DMS79 (cell line): ENCODE measurements at places on chromosomes 5 and 9.

GRCh38 chr5:78458843-78459242 lies 98.4 kb downstream of the SCAMP1 start:
- no peak for DNase-seq

GRCh38 chr9:115850548-115851304 lies 302.9 kb upstream of the PAPPA start:
- DNase-seq: no peak

DNA sequence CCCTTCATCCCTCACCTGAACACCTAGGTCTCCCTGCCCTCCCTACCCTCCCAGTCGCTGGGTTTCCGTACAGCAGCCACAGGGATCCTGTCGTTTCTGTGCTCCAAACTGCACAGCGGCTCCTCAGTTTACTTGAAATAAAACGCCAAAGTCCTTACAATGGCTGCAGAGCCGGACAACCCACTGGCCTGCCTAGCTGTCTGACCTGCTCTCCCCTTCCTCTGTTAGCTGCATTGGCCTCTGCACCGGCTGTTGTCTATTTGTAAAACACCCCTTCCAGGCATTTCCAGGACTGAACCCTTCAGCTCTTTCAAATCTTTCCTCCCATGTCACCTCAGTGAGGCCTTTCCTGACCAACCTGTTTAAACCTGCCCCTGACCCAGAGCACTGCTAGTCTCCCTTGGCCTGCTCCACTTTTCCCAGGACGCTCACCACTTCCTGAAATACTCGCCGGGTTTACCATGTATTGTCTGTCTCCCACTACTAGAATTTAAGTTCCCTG lies 9.1 kb upstream of the MGAT1 start:
- DNase-seq: no peak

GRCh38 chr9:134491856-134492255 lies 149.7 kb upstream of the COL5A1 start:
- DNase-seq: no peak

- no peak for DNase-seq
These were observed 50.1 kb upstream of the POU5F2 start for GRCh38 chr5:93791518-93791972.

- no peak for DNase-seq
These were observed 37.5 kb downstream of the SPRY4 start for GRCh38 chr5:142287096-142287972.

DNA sequence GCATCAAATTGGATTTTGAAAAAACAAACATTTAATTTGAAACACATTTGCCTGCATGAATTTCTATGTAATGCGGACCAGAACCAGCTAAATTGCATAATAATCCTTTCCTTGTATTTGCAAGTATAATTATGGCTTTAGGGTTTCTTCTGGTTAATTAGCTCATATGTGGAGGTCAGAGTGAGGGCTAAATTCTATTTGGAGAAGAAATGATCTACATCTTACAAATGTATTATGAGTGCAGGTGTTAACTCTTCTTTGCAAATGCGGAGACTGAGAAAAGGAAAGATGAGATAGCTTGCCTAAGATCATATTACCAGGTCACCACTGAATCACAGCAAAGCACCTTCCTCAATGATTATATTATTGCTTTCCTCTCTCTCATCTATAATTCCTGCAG lies 194.7 kb downstream of the CDH9 start:
- DNase-seq: no peak

DNA sequence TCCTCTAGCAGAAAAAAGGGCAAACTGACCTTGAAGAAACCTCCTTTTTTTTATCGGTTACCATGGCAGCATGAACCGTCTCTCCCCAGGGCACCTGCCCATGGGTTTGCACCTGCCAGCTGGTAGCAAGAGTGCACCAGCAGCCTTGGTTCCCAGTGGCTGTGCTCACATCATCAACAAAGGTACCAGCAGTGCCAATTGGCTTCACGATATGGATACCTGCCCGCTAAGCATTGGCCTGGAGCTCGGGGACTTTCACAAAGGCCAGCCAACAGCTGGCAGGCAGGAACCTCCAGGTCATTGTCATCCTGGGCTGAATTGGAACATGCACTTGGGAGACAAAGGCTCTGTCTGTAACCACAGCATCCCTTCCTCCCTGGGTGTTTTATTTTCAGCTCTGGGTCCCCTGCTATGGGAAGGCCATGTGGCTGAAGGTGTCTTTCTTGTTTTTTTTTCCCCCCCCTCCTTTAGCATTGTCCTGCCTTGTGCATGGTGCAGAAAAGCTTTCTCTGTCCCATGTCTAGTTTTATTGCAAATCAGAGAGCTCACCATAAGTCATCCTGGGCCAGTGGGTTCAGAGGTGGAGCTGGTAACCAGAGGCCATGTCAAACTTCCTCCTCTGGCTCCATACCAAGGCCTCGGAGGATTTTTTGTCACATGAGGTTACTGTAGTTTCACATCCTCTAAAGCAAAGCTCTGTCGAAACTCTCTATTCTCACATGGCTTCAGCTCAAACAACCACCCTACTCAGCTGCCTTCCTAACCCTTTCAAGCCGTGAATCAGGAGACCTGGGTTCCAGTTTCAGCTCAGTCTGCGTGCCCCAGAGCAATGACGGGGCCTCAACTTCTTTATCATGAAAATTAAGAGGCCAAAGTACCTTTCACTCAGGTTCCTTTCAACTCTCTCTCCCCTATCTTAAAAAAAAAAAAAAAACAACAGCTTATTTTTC lies 145.5 kb upstream of the MAP3K1 start:
- peak; percentile 11 for DNase-seq

- no peak for DNase-seq
These were observed 243.6 kb upstream of the HAPLN1 start for GRCh38 chr5:83964271-83964670.

GRCh38 chr5:169408731-169409130 lies 107.8 kb upstream of the SLIT3 start:
- no peak for DNase-seq

DNA sequence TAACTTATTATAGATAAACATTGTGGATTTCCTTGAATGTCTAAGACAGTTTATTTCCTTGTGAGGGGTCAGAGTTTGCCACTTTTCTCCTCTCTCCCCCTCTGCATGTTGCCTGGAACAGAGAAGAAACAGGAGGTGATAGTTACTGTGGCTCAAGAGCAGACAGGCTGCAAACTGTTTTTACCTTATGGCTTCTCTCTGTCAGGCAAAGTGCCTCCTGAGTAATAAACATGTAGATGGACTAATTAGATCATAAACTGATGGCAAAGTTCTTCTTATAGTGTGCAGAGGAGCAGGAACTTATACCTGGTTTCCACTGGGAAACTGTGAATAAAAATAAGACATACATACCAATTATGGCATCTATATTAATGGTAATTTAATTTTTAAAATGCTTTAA lies 133.1 kb upstream of the CDH12 start:
- no peak for DNase-seq

DNA sequence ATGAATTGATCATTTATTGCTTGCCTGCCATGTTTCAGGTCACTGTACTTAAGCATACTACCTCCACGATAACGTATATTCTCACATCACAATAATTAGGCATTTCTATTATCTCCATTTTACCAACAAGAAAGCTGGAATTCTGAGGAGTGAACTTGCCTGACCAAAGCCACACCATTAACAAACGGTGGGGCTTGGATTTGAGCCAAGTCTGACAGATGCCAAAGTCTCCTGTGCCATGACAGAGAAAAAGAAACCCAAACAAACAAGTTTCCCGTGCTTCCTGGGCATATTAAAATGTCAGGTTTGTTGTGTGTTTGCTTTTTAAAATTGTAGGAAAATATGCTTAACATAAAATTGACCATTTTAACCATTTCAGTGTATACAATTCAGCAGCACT lies 40.8 kb upstream of the KCNV2 start:
- no peak for DNase-seq

DNA sequence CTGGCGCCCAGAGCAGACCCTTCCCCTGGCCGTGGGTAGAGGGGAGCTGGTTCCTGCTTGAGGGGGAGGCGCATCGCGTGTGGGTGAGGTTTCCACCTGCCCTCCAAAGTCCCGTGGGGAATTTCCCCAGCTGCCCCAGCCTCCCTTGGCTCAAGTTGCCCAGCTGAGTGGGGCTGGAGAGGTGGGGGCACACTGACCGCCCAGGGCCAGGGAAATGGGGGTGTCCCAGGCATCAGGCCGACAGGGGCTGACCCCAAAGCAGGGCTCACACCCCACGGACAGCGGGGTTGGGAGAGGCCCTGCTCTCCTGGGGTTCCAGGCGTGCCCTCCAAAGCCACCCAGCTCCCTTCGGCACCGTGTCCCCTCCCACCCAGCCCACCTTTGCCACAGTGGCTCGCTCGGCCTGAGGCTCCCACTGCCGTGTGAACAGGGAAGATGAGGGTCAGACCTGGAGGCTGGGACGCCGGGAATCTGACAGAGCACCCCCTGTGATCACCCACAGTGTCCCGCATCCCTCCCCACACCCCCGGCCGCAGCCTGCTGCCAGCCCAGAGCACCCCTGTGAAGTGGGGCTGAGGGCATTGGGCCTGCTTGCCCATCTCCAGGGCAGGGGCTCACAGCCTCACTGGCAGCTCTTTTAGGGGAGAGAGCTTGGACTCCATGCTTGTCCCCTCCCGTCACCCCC lies 933 bp upstream of the EGFL7 start:
- no peak for DNase-seq

DNA sequence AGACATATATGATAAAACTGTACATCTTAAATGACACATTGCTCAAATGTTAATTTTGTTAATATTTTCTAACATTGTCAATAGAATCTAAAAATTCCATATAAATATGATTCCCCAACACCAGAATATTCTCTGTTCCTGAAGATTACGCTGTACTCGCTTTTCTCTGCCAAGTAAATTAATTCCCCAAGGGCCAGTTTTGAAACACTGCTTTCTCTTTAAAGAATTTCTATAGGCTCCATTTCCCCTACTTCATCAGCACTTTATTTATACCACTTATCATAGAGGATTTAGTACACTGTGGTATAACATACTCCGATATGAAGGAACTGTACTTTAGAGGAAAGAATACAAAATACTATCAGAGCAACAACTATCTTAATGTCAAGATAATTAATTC lies 101.4 kb upstream of the ACOT12 start:
- DNase-seq: no peak

DNA sequence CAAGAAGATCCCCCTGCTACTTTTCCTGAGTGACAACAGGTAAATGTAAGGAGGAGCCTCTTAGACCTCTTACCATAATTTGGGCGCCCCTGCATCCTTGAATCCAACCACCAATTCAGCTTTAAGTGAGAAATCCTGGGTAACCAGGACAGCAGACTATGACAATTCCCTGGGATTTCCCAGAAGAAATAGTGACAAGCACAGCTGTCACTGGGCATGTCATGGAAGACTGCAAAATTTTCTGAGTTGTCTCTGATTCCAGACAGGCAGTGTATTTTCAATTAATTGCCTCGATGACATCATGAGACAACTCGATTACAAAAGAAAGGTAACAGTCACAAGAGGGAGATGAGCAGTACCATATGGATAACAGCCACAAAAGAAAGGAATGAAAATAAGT lies 256.9 kb downstream of the BNC2 start:
- no peak for DNase-seq

GRCh38 chr5:29697278-29697677 lies 1496.2 kb upstream of the CDH6 start:
- DNase-seq: no peak

GRCh38 chr5:174148721-174149120 lies 103.2 kb downstream of the NSG2 start:
- DNase-seq: no peak

DNA sequence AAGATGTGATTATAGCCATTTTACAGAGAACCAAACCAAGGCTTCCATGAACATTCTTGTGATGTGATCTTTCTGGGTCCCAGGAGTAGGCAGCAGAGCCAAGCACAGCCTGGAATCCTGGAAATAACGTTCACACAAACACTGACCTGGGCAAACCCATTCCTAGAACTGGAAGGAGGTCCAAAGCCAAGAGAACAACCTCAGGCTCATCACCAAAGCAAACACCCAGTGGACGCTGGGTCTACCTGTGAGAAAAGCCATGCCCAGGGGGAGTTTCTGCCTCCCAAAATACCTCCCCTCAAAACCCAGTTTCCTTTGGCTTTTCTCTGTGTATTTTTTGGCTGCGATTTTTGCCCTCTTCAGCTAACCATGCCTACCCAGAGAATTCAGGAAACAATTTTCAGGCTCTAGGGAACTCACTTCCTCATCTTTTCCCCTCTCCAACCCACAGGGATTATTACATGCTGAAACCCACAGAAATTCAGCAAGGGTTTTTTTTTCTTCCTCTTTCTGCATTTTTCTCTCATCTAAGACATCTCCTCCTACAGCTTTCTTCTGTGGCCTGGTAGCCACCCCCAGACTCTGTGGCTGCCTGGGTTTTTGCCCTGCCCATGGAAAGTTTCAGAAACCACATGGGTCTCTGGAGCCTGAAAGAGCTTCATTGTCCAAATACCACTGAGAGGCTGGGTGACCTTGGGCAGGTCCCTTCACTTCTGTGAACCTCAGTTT lies 75.0 kb downstream of the TNC start:
- no peak for DNase-seq

DNA sequence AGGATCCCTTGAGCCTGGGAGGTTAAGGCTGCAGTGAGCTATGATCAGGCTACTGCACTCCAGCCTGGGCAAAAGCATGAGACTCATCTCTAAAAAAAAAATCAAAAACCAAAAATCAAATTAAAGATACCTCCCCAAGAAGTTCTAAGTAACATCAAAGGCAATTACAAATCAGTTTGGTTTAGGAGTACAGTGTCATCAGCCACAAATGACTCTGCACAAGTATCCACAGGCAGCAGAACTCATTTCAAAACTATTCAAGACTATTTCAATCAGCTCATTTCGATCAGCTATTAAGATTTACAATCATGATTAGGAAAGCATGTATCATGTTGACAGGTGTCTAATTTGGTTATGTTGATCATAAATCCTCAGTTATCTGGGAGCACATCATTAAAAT lies 19.1 kb downstream of the TRMO start:
- DNase-seq: no peak

DNA sequence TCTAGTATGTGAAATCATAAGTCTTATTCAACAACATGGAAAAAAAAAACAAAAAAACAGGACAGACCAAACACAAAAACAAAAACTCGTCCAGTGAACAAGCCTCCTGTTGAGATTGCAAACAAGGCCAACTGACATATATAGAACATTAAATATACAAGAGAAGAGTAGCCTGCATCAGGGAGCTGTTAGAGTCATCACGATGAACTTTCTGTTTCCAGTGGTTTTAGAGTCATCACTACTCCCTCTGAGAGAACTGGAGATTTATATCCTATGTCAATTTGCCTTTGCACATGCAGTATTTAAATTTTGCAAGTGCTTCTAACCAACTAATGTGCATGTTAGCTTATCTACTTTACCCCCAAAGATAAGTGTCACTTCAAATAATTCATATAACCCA lies 9.9 kb downstream of the SNCAIP start:
- DNase-seq: no peak

- no peak for DNase-seq
These were observed 183.5 kb downstream of the GAS1 start for GRCh38 chr9:86763791-86764190.

DNA sequence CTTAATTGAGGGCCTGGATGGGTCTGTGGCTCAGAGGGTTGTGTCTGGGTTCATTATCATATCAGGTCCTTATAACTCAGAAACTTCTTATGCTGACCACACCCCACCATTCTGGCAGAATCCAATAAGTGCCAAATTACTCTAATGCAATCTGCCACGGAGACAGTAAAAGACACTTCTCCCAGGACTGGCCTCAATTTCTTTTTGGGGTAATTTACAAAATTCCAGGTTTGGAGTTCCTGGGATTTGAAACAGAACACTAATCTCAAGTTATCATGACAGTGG lies 187.8 kb downstream of the GNAQ start:
- DNase-seq: no peak
